ENCODE measurements at places on chromosomes 2 and 18.

DNA sequence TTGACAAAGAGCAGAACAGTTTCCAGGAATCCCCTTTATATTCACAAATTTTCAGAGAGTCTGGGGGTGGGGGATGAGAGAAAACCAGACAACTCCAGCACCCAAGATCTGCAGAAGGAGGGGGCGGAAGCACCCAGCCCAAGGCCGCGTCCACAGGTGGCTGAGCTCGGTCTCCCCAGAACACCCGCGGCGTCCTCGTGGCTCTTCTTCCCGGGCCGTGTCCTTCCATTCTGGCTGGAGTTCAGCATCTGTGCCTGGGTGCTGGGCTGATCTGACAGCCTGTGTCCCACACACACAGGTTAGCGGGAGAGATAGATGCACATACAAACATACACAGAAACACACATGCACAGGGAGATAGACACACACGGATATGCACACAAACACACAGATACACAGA, 455.8 kb upstream of the SALL3 start:
- no peak for DNase-seq

DNA sequence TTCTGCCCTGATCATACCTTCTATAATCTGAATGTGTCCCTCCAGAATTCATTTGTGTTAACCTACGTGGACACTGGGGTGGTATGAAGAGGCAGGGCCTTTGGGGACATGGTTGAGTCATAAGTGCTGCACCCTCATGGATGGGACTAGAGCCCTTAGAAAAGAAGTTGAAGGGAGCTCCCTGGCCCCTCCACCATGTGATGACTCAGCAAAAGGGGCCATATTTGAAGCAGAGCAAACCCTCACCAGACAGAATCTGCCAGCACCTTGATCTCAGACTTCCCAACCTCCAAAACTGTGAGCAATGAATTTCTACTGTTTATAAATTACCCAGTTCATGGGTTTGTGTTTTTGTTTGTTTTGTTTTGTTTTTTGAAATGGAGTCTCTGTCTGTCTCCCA, 33.4 kb upstream of the CD207 start:
- no peak for DNase-seq

GRCh38 chr2:181586569-181587081, 70.3 kb downstream of the CERKL start:
- no peak for DNase-seq

DNA sequence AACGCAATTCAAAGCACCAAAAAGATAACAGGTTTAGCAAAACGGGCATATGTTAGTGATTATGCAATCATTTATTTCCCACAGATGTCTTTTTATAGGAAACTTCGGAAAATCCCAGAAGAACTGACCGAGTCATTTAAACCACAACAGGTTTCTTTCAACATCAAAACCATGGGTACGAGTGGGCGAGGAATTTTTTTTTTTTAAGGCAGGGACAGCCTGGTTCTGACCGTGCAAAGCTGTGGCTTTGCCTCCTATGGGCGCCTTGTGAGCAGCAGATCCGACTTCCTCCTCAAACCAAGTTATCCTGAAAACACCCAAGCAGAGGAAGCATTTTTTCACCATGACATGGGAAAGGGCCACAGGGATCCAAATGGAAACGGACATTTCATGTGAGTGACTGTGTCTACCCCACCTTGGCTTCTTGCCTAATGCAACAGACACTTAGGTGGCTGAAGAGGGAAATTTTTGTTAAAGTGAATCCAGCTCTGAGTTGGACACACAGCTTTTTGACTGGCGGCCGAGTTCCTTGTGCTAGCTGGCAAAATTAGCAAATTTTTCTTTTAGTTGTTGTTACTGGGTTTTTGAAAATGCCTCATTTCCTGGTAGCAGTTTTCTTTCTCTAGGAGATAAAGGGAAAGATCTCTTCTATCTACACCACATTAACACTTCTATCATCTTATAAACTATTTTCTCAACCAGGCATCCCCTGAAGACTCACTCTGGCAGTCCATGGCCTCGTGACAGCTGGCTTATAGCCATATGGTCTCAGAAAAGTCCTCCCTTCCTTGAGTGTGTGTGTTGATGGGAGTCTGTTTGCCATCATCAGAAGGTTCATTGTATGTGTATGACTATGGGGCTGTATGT, 487.4 kb upstream of the ZEB2 start:
- DNase-seq: no peak

- no peak for DNase-seq
Observed at GRCh38 chr2:146079216-146079615, 1559.3 kb upstream of the ZEB2 start.

DNA sequence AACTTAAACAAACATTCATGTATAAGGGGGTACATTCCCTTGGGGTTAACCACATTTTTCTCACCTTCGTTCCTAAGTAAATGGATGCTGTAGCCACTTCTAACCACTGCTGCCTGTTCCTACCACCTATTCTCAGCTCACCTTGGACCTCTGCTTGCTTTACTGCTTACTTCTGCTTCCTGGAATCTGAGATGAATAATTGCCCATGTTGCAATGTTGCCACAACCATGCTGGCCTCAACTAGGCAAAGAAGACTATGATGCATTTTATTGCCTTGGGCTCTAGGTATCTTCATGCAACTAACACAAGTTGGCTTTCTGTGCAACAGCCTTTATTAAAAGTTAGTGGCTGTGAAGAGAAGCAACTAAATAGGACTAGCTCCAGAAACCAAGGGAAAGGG, 106.3 kb upstream of the TCF4 start:
- no peak for DNase-seq

DNA sequence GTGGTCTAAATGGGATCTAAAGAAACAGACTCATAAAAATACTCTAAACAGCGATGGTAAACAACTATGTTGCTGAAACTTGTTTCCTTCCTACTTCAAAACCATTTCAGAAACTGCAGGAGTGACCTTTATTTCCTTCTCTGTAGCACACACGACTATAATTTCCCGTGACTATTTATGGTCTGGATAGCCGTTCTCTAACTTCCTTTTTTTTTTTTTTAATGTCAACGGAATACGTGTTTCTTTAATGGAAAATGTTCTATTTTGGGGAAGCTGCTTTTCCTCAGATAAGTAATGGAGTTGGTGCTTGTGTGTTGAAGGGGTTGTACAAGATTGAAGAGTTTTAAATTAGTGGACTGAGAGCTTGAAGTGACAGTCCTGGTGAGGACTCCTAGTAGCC, 224.1 kb downstream of the PHLPP1 start:
- DNase-seq: no peak

- no peak for DNase-seq
Observed at GRCh38 chr2:43123028-43123427, 103.4 kb downstream of the ZFP36L2 start.

- no peak for DNase-seq
Observed at GRCh38 chr2:234534515-234534914, 37.6 kb upstream of the ARL4C start.

- DNase-seq: no peak
Observed at GRCh38 chr2:157325786-157326185, at the start of gene ERMN. ERMN (minus strand) TSS chr2:157325824; CDS start chr2:157325642, 182 bp downstream.

DNA sequence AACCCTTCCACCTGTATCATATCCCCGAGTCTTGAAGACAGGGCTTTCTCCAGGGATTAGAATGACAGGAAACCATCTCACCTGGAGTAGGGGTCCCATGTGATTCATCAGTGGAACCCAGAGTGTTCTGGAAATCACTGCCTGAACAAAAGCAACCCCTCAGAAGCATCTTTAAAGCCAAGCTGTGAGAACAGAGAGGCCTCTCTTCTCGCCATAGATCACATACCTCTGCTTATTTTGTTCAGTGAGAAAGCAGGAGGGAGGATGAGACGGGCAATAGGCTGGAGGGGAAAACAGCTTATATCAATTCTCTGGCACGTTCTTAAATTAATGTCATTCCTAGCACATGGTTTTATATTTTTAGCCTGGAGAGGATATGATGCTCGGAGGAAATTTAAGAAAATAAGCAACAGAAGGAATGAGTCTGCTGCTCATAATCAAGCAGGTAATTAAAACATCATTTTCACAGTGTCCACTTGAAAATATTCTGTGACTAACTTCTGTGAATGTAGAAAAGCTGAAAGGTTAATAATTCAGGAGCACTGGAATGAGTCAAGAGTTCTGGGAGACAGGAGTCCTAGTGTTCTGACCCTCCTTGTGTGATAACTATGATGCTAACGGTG, 213.6 kb upstream of the SP5 start:
- DNase-seq: no peak

DNA sequence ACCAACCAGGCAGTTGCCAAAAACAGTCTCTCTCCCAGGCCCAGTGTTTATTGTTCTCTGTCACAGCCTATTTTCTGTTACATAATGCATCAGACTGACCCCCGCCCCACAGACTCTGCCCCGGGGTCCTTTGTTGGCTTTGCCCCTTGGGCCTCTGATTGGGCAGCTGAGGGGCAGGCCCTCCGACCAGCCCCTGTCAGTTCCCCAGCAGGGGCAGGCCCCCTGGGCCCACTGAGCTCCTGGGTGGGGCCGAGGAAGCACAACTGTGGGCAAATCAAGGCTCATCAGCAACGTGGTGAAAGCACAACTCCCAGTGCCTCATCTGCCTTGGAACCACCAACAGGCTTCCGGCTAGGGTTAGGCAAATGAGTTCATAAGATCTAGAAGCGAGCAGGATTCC, 160.1 kb upstream of the MYCN start:
- DNase-seq: no peak

DNA sequence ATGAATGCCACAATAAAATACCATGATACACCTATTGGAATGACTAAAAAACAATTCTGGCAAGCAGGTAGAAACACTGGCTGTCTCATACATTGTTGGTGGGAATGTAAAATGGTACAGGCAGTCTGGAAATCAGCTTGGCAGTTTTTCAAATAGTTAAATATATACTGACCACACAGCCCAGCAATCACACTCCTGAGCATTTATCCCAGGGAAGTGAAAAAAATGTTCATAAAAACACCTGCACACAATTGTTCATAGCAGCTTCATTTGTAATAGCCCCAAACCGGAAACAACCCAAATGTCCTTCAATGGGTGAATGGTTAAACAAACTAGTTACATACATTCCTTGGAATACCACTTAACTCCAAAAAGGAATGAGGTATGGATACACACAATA, 137.2 kb downstream of the TFCP2L1 start:
- DNase-seq: no peak

DNA sequence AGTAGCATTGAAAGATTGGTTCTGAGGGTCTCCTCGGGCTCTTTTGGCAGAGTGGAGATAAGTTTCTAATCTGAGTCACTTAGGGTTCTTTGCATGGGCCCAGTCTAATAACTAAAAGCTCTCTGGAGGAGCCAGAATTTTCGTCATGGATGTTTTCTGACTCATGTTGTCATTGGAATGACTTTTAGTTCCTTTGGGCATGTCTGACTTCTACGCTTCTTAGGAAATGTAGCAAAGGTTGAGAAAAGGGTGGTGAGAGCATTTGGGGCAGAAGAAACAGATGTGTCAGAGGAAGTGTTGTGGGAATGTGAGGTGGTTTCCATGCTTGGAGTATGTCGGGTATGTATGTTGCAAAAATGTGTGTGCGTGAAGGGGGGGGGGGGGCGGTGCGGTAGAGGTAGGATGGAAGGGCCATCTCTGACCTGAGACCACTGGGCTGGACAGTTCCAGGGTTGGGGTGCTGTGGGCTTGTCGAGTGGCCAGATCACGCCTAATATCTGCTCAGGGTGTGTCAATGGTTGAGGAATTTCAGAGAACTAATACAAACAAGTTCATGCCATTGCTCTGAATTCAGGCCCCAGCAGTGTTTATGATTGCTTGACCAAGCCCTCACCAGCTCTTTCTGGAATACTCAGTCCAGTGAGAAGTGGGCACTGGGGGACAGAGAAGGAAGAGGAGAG, 26.9 kb downstream of the KLHL29 start:
- no peak for DNase-seq

GRCh38 chr2:20184067-20184938, 40.6 kb downstream of the SDC1 start:
- no peak for DNase-seq

DNA sequence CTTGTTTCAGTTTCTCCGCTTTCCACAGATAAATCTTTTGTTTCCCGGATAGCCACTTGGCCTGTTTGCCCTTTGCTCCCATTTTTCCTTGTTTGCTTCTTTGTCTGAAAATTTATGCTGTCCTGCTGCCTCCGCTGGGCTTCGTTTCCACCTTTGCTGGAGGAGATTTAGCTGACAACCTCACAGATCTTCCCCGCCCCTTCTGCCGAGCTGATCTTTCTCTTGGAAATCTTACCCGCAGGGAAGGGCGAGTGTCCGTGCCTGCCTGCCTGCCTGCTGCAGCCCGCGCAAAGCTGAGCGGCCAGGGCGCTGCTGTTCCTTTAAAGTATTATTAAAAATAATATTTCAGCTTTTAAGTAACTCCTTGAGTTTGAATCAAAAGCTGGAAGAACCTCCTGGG, 1.4 kb upstream of the XRCC5 start:
- DNase-seq: no peak

- no peak for DNase-seq
Observed at GRCh38 chr18:14958701-14959100, 210.7 kb downstream of the ANKRD30B start.

- DNase-seq: no peak
Observed at GRCh38 chr2:37366773-37367172, 22.3 kb downstream of the QPCT start.

DNA sequence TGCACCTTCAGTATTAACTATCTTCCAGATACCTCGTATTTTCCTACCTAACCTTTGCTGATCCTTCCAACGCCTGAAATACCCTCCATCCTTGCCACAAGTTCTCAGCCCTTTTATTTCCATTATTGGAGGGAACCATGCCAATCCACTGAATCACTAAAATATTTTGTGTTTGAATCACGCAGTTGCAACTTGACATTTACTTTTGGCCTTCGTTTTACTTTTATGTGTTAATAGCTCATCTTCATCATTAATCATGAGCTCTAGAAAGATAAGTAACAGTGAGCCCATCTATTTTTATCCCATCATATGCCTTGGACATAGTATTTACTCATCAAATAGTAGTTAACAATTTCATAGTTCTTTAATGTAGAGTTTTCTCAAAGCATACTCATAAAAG, 463.2 kb downstream of the THSD7B start:
- DNase-seq: no peak

- DNase-seq: no peak
Observed at GRCh38 chr2:64404002-64404731, 49.8 kb upstream of the LGALSL start.

DNA sequence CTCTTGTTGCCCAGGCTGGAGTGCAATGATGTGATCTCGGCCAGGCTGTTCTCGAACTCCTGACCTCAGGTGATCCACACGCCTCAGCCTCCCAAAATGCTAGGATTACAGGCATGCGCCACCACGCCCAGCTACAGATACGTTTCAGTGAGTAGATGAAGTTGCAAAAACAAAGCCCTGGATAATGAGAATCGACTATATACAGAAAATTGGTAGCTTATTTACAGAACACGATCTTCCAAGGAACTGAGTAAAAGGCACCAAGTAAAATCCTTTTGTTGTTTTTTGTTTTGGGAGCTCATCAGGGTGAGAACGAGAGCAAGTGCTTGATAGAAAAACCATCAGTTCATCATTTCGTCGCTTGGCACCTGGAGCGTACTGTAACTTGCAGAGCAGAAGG, 62.8 kb downstream of the MYCN start:
- no peak for DNase-seq

DNA sequence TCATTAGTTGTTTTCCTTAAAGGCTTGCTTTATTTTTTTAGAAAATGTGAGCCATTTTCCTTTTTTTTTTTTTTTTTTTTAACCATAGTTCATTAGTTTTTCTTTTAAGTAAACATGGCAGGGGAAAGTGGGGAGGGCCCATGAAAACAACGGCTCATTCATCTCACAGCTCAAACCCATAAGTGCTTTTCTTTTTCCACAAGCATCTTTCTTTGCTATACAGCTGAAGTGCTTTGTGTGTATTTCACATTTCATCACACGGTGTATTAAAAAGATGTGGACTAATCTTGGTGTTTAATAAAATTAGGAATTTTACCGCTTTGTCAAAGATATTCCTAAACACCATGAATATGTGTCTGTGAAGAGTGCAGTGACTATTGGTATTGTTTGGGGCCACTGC, 41.6 kb downstream of the RHBDD1 start:
- DNase-seq: no peak

Data from stimulated activated CD4-positive, alpha-beta T cell treated with anti-CD3 and anti-CD28 coated beads, Interleukin-12 subunit alpha, Interleukin-12 subunit beta, amount 100 ng/mL, for 48 hours (primary cell).